ENCODE measurements at places on chromosomes 2 and 18. TPM values are rescaled to one million over a fixed set of nuclear protein-coding genes. Genes with fewer than 3 reads are reported as not detected.

- DNase-seq: no peak
Measured at GRCh38 chr2:53129851-53130250, 637.8 kb upstream of the CHAC2 start.

DNA sequence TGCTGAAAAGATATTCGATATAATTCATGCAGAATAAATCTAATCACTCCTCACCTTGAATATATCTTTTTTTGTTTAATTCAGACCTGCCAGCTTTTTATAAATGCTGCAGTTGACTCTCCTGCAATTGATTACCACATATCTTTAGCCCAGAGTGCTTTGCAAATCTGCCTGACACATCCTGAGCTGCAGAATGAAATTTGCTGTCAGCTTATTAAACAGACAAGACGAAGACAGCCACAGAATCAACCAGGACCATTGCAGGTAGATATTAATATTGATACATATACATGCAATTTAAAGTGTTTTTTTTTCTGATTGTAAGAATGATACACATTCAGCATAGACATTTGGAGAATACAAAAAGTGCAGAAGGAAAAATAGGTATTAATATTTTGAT, 35.6 kb upstream of the DYNC2LI1 start:
- DNase-seq: no peak

- DNase-seq: no peak
Measured at GRCh38 chr18:78719821-78720220, 259.8 kb upstream of the SALL3 start.

- peak; percentile 88 for DNase-seq
Measured at GRCh38 chr2:204145263-204145751, 208.7 kb downstream of the ICOS start.

DNA sequence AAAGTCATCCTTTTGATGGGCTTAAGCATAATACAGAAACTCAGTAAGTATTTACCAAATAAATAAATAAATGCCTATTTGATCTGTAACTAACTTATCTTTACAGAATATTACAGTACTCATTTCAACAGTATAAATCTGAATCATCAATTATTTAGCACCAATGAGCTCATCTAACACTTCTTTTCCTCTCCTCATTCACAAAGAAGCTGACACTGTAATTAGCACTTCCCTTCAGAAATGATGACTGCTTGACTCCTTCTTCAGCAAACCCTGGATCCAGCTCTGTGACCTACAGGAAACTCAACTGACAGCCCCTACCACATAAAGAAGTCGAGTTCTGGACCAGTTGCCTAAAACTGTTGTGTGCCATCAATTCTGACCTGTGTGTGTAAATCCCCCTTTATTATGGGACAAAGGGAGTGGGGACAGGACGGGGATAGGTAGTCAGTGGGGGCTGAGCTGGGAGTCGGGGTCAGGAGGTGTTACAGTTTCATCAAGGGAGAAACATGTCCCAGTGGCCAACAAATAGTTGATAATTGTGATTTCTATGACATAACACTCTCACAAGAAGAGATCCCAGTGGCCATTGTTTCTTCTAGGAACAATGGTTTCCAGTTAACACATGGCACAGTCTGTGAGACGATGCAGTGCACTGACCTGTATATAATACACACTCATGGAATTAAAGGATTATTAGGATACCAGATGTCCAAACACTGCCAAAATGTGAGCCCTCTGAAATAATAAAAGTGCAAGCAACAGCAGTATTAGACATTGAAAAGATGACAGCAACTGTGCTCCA, 68.7 kb downstream of the STK39 start:
- DNase-seq: no peak

DNA sequence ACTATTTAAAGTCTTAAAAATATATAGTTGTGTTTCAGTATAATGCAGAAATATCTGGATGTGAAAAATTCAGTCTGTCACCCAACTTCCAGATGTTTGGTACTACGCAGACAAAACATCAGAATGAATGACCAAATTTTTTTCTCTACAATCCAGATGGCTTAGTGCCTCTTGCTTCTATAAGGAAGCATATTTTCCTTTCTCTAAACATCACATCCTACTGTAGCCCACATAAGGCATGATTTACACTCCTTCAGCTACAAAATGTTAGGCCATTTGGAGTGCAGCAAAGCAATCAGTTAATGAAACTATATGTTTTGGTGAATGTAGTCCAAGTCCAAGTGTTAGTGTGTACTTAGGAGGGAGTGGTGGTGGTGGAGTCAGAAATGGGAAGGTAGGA, 162.9 kb upstream of the SIX2 start:
- DNase-seq: no peak

DNA sequence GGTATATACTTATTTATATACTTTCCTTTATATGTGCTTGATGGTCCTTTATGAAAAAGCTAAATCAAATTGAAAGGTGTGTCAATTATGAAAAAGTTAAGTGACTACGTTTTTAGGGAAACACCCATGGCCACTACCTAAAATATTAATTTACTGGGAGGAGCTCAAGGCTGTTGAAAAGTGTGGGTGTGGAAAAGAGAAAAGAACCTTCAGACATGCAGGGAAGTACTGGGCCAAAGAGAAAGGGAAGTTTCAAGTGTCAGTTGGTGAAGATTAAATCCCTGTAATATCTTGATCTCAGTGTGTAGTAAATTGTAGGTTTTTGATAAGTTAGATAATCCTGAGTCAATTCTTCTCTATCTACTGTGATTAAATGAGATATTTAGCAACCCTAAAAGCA, 6.2 kb upstream of the GKN1 start:
- no peak for DNase-seq

DNA sequence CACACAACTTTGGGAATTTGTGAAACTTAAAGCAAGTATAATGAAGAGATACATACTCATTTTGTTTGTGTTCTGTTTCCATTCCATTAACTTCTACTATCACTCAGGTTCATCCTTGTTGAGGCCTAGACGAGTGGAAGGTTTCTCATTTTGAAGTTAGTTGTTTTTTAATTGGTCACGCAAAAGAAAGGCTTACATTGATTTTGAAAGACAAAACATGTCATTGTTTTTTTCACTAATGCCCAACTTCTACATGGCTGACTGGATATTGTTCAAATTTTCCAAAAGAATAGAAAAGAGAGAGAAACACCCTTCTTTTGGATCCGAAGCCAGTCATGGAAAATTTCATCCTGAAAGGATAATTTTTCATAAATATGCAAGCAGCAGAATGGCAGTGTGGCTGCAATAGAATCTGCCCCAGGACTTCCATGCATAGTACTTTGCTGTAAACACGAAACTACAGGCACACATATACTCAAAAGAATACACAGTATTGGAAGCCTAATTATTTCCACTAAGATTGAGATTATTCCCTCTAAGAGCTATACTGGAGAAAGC, 27.4 kb downstream of the PRKCE start:
- no peak for DNase-seq

GRCh38 chr2:205566606-205567168, 115.6 kb upstream of the NRP2 start:
- DNase-seq: no peak

DNA sequence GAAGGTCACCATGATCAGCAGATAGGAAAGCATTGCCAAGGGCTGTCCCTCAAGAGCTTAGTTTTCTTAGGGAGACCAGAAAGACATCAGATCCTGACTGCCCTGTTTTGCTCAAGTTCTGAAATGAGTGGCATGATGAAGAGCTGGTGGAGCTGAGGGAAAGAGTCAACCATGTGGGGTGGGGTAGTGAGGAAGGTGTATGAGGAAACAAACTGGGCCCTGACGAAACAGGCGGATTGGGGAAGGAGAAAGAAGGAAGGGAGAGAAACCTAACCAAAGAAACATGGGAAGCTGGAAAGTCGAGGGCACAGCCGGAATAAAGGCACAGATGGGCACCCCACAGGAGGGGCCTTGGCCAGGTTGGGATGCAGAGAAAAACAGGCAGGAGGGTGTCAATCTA, 8.0 kb downstream of the TGOLN2 start:
- no peak for DNase-seq

DNA sequence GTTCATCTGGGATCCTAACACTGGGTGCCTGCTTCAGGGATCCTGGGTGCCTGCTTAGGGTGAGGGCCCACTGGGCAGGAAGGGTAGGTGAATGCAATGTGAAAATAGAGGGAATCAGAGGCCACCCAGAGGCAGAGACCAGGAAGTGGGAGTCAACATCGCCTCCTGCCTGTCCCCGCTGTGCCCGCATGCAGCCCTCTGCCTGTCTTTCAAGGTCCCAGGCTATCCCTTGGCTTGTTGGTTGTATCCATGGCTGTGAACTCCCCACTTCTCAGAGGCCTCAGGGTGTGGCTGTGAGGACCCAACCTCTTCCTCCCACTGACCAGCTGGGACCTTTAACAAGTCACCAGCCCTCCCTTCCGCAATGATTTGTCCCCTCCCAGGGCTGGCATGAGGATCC, 26.5 kb downstream of the PSD4 start:
- DNase-seq: no peak

- DNase-seq: no peak
Measured at GRCh38 chr2:158184556-158185343, 83.1 kb downstream of the UPP2 start.

- no peak for DNase-seq
Measured at GRCh38 chr2:43441195-43441594, 154.6 kb downstream of the THADA start.

GRCh38 chr18:78814766-78815165, 164.9 kb upstream of the SALL3 start:
- DNase-seq: no peak

DNA sequence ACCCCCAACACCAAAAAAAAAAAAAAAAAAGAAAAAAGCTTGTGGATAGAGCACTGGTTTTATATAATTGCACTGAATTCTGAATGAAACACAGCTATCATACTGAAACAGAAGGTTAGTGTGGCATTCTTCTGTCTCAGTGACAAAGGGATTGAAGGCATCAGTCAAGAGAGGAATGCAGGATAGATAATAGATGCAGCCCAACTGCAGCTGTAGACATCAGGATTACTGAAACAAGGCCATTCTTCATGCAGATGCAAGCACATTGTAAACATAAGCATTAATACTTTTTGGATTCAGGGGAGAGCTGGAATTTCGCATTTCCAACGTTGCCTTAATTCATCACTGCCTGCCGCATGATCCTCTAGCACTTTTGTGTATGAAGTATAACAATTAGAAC, 897.4 kb upstream of the KLHL29 start:
- no peak for DNase-seq

GRCh38 chr2:153488072-153488471, 9.5 kb upstream of the RPRM start:
- no peak for DNase-seq

- DNase-seq: no peak
Measured at GRCh38 chr18:6752202-6752860, 22.8 kb downstream of the ARHGAP28 start.

- no peak for DNase-seq
Measured at GRCh38 chr2:48356701-48357325, 173.1 kb upstream of the STON1 start.

GRCh38 chr2:4862031-4862430, 830.2 kb upstream of the SOX11 start:
- DNase-seq: no peak

- no peak for DNase-seq
Measured at GRCh38 chr2:177262092-177262491, 2.4 kb downstream of the NFE2L2 start.

- DNase-seq: no peak
Measured at GRCh38 chr2:222159221-222159620, 139.6 kb downstream of the PAX3 start.

- DNase-seq: no peak
Measured at GRCh38 chr2:152594022-152594766, 123.1 kb downstream of the PRPF40A start.

DNA sequence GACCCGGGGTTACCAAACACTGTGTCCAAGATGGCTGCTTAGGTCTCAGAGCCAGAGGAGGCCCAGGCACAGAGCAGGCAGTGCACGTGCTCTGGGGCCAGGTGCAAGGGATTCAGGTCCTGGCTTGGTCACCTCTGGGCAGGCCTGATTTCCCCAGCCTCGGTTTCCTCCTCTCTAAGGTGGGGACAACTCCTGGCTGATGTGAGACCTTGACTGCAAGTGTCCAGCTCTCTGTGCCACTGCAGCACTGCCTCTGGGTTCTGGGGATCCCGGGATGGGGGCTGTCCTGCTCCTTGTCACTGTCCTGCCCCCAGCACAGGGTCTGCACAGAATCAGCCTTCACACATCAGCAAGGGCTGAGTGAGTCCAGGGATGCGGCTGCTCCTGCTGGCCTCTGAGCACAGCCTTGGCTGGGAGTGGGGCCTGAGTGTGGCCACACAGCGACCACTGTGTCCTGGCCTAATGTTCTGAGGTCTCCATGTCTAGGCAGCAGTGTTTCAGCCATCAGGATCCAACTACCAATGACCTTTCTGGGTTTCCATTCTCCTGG, 170.2 kb upstream of the HDAC4 start:
- no peak for DNase-seq

- DNase-seq: no peak
Measured at GRCh38 chr18:46429649-46430224, 227.3 kb downstream of the LOXHD1 start.

- DNase-seq: peak; percentile 39
Measured at GRCh38 chr2:219128396-219128795, 32.2 kb downstream of the NHEJ1 start.

DNA sequence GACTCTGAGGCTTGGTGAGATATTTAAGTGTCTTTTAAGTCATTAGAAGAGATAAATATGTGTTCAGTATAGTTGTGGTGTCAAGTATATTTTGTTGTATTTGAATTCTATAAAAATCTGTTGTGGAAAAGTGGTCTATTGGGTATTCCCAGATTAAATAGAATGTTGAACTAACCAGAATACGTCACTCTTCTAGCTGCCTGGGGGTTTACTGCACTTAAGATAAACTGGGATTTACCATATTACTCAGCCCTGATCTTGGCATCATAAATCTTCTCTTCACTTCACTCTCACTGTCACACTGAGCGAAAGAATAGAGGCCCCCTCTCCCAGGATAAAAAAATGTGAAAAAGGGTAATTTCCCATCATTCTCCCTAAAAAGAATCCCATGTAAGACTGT, 129.8 kb downstream of the BCL2 start:
- no peak for DNase-seq

- peak; percentile 63 for DNase-seq
Measured at GRCh38 chr18:32287249-32287648, 97.4 kb downstream of the MEP1B start.

- no peak for DNase-seq
Measured at GRCh38 chr2:32732120-32732519, 104.3 kb downstream of the TTC27 start.

NCL gene
- 122 TPM for polyA plus RNA-seq

LIMS3 gene
- 2.0 TPM for polyA plus RNA-seq

CXCR2 gene
- polyA plus RNA-seq: 0.09 TPM

IL1RL1 gene
- polyA plus RNA-seq: 5.7 TPM

KIAA2012 gene
- not detected for polyA plus RNA-seq

CHAC2 gene
- polyA plus RNA-seq: 3.8 TPM

REEP1 gene
- polyA plus RNA-seq: 16.5 TPM

CNGA3 gene
- polyA plus RNA-seq: not detected

ALPP gene
- not detected for polyA plus RNA-seq

PLEK gene
- 1.3 TPM for polyA plus RNA-seq

REG1B gene
- polyA plus RNA-seq: 0.20 TPM

ALLC gene
- polyA plus RNA-seq: 0.38 TPM

PAX8 gene
- 0.05 TPM for polyA plus RNA-seq

AGXT gene
- 0.14 TPM for polyA plus RNA-seq

LANCL1 gene
- 20.1 TPM for polyA plus RNA-seq

IL36A gene
- polyA plus RNA-seq: not detected

AKAIN1 gene
- polyA plus RNA-seq: not detected

ASB18 gene
- polyA plus RNA-seq: 1.2 TPM

EML6 gene
- 0.43 TPM for polyA plus RNA-seq
